ENCODE measurements at places on chromosomes 1 and 21.
A peak's percentile ranks its signal among the peaks of the same experiment; 100 is the strongest.

DNA sequence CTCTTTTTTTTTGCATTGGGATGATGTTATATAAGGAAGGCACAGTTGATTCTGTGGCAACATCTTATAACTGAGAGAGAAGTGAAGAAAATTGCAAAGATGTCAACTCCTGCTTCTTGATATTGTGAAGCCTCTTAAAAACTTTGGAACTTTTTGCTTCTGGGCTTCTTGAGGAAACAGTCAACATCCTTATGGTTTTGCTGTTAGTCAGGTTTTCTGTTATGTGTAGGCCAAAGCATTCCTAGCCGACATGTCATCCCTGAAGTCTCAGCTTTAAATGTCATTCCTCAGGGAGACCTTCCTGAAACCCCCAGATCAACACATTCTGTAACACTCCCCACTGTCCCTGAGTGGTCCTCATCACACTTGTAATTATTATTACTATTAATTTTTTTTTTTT lies 12.6 kb downstream of the FALEC start:
- DNase-seq: no peak

DNA sequence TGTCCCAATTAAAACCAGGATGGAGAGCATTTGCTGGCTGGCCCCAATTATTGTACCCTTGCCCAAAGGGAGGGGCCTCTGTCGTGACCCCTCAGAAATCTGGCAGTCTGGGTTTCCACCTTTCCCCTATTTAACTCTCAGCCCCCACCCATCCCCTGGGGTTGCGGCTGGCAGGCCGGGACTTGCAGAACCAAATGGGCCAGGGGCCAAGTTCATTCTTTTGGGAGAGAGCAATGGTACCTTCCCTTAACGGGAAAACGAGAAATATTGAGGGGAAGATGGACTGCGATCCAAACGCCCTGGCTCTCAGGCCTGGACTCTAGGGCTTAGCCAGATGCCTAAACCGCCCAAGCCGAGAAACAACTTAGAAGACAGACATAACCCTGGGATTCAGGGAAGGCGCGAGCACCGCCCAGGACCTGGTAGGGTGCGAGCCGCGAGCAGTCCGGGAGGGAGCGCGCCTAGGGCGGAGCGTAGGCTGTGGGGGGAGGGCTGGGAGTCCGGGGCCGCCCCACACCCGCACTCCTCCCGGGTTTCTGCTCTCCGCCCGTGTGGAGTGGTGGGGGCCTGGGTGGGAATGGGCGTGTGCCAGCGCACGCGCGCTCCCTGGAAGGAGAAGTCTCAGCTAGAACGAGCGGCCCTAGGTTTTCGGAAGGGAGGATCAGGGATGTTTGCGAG lies at the start of gene SLC27A3:
Gene SLC27A3, plus strand, starts transcription at position 628 of the 678 bp plus-strand sequence. CDS start 91 bp downstream, outside the sequence.
- DNase-seq: peak; percentile 82

DNA sequence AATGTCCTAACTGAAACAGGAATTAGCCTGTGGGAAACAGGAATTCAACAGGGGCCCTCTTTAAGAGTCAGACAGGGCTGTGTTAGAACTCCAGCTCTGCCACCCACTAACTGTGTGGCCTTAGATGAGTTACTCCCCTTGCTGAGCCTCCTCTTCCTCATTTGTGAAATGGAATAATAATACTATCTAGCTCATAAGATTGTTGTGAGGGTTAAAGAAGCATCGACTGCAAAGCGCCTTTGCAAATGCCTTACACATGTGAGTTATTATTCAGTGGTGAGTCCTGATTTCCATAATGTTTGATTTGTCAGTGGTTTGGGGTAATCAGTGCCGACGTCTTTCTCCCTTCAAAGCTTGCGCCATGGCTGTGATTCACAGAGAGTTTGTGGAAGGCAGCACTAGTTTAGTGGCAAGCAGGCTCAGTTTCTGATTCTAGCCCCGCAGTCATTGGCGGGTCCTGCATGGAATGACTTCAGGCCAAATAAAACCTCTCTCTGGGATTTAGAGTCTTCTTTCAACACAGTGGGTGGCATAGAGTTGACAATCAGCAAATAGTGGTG lies 388.5 kb downstream of the PLPP3 start:
- no peak for DNase-seq

DNA sequence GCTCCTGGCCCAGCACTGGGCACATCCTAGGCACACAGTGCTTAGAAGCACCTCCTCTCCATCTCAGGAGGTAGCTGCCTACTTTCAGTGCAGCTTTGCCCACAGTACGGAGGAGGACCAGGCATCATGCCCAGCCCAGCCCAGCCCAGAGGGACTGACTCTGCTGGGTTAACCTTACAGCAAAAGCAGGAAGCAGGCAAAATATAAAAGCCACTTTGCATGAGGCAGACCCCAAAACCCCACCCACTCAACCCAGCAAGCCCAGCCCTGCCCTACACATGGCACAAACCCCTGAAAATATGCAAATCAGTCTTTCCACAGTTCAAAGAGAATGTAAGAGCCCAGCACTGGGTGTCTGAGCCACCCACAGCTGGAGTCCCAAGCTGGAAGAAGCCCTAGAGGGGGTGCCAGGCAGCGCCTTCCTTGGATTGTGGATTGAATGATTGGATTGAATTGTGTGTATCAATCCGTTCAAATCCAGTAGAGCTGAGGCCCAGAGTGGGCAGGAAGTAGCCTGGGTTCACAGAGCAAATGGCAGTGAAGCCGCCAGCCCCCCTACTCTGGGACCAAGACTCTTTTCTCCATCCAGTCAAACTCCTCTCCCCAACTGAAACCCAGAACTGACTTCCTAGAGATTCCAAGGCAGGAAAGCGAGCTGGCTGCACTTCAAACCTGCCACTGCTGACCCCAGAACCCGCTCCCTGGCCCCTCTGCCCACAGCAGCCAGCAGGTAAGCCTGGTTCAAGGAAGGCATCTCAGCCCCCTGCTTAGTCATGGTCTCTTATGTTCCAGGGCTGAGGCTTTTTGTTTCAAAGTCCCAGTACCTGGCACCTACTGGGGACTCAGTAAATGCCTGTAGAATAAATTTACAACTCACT lies 117.7 kb downstream of the LACTBL1 start:
- DNase-seq: no peak

DNA sequence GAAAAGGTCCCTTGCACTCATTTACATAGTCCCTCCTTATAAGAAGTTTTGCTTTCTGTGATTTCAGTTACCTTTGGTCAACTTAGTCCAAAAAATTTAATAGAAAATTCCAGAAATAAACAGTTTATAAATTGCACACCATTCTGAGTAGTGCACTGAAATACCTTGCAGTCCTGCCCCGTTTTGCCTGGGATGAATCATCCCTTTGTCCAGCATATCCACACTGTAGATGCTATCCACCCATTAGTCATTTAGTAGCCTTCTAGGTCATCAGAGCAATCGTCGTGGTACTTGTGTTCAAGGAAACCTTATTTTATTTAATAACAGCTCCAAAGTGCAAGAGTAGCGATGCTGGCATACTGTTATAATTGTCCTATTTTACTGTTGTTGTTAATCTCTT lies 38.0 kb downstream of the SPRTN start:
- no peak for DNase-seq

DNA sequence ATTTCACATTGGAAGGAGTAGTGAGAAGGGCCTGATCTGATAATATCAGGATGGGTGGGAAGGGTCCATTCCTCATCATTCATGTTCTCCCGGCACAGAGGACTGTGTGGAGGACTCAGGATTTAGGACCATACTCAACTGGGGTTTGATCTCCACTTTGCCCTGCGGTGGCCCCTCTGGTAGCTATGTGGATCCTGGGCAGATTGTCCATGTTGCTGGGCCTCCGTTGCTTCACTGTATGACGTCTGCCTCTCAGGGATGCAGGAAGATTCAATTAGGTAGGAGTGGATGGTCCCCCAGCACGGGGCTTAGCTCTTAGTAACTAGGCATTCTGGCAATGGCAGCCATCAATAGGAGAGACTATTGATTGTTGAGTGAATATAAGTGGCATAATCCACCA lies 2.3 kb downstream of the ETS2 start:
- no peak for DNase-seq

GRCh38 chr1:77347646-77348045 lies 65.8 kb downstream of the AK5 start:
- no peak for DNase-seq

DNA sequence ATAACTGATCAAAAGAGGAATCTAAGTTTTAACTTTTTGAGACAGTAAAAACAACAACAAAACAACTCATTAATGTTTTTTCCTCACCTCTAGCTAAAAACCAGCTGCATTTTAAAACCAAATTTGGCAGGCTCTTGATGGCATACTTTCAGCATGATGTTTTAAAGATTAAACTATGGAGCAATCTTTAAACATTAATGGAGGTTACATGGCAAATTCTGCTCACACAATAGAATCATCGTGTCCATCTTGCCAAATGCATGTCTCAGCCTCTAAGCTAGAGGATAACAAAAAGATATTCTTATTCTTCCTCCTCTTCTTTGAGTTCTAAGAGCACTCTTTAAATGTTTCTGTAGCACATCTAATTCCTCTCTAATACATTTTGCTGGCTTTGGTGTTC lies 579.8 kb upstream of the PKN2 start:
- no peak for DNase-seq

GRCh38 chr1:209989525-209989924 lies 51.5 kb downstream of the SYT14 start:
- DNase-seq: peak; percentile 36

DNA sequence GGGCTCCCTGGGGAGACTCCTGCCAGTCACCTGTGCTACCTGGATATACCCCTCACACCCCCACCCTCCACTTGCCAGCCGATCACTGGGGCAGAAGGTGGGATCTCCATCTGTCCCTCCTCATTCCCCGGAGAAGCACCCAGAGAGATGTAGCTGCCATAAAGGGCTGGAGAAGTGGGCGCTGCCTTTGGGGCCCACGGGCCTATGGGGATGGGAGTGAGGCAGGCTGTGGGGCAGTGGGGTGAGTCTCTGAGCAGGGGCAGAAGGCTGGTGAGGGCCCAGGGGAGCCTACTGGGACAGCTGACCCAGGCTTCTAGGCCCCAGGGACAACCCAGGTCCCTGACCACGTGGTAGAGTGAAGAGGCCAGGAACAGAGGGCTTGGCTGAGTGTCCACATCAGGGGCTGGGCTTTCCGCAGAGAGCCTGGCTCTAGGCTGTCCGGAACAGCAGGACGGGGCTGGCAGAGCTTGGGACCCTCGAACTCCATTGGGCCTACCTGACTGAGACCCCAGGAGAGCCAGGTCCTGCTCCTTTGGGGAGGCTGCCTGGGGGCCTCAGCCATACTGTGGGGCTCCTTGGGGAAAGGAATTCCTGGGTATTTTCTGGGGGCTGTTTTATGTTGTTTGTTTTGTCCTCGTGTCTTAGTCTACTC lies 205.9 kb upstream of the VAMP3 start:
- no peak for DNase-seq

- no peak for DNase-seq
Measured at GRCh38 chr1:204313675-204314074, 46.1 kb downstream of the PLEKHA6 start.

DNA sequence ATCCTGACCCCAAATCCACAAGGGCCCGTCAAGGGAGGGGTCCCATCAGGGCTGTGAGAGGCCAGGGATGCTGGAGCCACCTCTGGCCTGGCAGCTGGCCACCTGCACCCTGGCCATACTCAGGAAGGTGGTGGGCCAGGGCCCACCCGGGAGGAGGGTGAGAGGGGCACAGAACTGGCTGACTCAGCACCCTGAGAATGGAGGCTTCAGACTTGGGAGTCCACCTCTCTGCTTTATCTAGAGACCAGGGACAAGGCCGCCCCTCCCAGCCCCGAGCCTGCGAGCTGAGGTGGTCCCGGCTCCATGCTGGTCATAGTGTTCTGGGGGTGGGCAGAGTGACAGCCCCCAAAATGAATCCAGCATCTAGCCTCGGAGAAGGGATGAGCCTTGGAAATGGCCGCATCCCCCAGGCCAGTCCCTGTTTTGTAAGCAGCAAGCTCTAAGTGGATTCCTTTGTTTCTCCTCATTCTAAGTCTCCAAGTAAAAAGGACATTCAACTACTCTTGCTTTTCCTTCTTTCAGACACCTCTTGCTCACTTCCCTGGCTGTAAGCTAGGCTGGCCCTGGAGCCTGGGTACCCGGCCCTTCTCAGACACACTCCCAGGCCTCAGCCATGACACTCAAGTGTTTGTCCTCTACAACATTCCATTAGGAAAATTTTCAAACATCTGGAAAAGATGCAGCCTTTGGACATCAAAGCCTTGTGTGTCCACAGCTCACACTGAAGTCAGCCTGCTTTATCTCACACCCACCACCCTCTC lies 12.3 kb downstream of the WNT3A start:
- no peak for DNase-seq

DNA sequence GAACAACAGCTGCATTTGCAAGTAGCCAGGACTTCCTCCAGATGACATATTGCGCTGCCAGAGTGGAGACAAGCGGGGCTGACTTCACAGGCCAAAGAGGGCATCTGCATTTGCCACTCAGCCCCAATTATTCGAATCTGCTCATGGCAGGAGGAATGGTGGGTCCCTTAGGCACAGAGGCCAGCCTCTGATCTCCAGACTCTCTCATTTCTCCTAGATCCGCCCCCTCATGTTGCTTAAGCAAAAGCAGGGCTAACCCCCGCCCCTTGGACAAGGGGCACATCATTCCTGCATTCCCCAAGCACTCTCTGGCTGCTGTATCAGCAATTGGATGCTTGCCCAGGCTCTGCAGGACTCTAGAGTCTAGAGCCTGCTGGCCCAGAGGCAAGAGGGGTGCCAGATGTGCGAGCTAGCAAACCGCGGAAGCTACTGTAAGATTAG lies 262.4 kb downstream of the ST6GALNAC3 start:
- no peak for DNase-seq

GRCh38 chr1:44808063-44808937 lies at the start of gene BTBD19:
Gene BTBD19, plus strand, starts transcription at chr1:44808523. Its CDS starts 298 bp downstream, at chr1:44808821.
- no peak for DNase-seq

DNA sequence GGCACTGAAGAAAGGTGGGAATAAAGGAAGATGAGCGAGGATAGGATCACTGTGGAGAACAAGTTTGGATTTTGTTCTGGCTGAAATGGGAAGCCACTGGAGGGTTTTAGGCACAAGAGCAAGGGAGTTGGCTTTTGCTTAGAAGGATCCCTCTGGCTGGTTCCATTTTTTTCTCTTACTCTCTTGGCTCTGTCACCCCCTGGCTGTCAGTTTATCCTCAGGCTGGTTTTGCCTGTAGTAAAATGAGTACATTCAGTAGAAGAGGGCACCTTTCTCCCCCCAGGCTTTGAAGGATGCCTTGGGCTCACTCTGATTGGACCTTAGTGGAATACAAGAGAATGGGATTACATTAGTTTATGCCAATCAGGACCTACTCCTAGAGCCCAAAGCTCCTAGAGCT lies 17.1 kb downstream of the CACHD1 start:
- DNase-seq: no peak

Data from inflammatory macrophage (primary cell).